ENCODE measurements at places on chromosomes 5 and 9.
A peak's percentile ranks its signal among the peaks of the same experiment; 100 is the strongest.

DNA sequence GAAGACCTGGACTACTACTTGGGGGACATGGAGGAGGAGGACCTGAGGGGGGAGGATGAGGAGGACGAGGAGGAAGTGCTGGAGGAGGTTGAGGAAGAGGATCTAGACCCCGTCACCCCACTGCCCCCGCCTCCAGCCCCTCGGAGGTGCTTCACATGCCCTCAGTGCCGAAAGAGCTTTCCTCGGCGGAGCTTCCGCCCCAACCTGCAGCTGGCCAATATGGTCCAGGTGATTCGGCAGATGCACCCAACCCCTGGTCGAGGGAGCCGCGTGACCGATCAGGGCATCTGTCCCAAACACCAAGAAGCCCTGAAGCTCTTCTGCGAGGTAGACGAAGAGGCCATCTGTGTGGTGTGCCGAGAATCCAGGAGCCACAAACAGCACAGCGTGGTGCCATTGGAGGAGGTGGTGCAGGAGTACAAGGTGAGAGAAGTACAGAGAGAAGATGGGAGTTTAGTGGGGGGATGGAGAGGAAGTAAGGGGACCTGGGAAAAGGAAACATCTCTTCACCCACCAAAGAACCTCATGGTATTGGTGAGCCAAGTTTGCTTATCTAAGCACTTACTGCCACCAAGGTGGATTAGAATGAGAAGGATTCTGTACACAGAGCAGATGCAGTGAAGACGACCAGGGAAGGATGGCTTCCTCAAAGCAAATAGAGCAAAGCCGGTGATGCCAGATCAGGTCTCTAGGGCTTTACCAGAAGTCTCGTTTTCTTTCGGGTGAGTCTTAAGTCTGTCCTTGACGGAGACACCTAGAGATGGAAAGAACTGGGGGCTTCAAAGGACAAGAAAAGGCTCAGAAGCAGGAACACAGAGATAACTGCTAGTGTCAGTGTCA lies 1.5 kb downstream of the TRIM41 start:
- DNase-seq: peak; percentile 45

GRCh38 chr5:109739741-109740728 lies 50.3 kb downstream of the MAN2A1 start:
- no peak for DNase-seq

DNA sequence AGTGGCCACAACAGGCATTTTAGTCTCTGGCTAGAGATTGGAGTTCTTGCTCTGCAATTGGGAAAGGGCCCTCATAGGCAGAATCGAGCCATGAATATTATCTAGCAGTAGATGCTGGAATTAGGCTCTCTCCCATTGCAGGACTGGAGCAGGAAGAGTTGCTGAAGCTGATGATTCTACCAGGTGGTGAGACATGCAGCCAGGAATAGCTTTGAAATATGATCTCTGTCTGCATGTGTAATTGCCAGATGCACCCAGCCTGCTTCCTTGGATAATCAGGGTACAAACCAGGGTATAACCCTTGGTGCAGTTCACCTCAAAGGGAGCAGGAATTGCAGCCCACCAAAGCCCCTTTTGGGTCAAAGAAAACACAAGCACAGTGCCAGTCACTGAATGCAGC lies 211.4 kb upstream of the FTMT start:
- no peak for DNase-seq

GRCh38 chr5:134003817-134004625 lies 754 bp downstream of the VDAC1 start:
- peak; percentile 15 for DNase-seq

- no peak for DNase-seq
These were observed 55.3 kb upstream of the POU4F3 start for GRCh38 chr5:146283344-146283761.

DNA sequence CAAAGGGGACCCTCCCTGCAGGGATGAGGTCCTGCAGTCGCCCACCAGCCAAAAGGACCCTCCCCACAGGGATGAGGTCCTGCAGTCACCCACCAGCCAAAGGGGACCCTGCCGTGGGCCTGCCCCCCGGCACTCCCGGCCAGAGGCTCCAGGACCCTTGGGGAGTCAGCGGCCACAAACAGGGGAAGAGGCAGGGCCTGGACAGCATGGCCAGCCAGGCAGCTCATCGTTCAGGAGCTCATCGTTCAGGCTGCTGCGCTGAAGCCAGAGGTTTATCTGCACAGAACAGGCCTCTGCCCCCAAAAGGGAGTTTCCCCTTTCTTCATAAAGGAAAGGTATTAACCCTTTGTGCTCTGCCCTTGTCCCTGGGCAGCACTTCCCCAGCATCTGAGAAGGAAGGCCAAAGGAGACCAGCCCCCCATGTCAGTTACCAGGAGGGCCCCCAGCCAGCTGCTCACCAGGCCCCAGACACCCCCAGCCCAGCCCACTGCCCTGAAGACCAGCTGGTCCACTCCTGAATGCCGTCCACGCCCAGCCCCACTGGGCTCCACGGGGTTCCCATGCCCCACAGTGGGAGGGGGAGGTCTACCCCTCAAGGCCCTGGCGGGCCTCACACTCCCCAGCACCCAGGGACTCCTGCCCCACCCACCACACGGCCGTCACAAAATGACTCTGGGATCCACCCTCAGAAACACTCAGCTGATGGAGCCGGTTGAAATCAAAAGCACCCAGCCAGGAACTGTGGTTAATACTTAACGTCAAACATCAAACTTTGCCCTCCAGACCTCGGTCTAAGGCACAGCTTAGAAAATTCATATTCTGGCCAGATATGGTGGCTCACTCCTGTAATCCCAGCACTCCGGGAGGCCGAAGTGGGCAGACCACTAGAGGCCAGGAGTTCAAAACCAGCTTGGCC lies 6.3 kb downstream of the SLC12A7 start:
- DNase-seq: peak; percentile 72

- no peak for DNase-seq
These were observed 34.6 kb upstream of the CCL21 start for GRCh38 chr9:34744295-34745221.

GRCh38 chr9:123996731-123997421 lies 14.7 kb upstream of the LHX2 start:
- DNase-seq: no peak

DNA sequence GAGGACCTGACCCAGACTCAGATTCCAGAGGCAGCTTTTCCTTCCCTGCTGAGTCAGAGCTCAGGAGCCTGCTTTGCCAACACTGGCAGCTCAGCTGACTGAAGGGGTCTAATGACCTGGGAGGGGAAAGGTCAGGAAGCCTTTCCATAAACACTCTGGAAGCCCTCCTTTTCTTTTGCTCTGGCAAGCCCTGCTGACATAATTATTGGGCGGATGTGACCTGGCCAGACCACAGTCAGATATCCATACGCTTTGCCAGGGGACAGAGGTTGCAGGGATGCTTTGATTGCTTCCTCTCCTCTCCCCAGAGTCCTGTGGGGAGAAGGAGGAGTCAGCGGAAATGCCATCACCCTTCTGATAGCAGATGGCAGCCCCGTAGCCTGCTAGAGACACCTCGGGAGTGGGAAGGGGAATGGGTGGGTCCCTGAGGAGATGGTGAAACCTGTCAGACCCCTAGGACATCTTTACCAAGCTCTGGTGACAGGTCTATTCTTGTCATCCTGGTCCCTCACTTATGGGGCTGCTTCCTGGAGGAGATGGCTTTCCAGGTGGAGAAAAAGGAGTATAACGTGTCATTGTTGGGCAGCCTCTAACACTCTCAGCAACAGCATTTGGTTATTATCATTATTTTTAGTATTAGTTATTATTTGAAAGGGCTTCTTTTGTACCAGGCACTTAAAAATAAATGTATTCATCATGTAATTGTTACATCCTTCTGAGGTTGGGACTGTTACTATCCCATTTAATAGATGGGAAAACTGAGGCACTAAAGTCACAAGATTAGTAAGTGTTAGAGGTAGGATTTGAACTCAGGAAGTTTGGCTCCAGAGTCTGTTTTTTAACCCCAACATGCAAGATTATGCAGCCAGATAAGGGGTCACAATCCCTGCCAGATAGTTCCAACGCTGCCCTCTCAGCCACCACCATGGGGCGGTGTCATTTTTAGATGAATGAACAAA lies 11.6 kb downstream of the COL27A1 start:
- no peak for DNase-seq

- no peak for DNase-seq
These were observed 16.1 kb downstream of the AHRR start for GRCh38 chr5:337563-338130.

DNA sequence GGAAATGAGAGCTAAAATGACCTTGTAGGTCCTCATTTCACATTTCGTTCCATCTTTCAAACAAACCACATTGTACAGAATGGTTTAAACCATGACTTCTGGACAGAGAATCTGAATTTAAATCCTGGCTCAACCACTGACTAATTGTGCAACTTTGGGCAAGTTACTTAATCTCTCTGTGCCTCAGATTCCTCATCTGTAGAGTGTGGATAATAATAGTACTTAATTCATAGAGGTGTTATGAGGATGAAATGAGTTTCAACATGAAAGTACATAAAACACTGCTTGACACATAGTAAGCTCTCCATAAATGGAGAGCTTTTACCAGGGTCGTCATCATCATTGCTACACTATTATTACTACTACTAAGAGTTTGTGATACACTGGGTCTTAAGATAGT lies 46.3 kb upstream of the FOXE1 start:
- no peak for DNase-seq

DNA sequence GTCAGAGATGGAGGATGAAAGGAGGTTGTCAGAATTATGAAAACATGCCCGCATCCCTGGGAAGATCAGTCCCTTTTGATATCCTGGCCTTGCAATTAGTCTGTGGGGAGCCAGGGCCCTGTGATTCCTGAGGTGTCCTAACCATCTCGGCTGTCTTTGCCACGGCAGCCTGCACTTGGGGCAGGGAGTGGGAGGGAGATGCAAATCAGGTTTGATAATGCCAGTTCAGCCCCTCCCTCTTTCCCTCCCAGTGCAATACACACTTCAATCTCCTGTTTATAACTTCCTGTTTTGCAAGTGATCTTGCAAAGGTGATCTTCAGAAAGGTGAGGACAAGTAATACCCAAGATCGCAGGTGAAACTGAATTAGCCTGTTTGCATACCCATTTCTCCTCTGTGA lies 114.0 kb upstream of the ALDH1B1 start:
- no peak for DNase-seq

- no peak for DNase-seq
These were observed 66.6 kb downstream of the DEPDC1B start for GRCh38 chr5:60633341-60633740.

GRCh38 chr5:144421411-144421810 lies 250.7 kb downstream of the KCTD16 start:
- DNase-seq: no peak

GRCh38 chr5:109053995-109054417 lies 306.3 kb downstream of the FER start:
- no peak for DNase-seq

GRCh38 chr5:159504857-159505304 lies 174.6 kb upstream of the IL12B start:
- DNase-seq: no peak

DNA sequence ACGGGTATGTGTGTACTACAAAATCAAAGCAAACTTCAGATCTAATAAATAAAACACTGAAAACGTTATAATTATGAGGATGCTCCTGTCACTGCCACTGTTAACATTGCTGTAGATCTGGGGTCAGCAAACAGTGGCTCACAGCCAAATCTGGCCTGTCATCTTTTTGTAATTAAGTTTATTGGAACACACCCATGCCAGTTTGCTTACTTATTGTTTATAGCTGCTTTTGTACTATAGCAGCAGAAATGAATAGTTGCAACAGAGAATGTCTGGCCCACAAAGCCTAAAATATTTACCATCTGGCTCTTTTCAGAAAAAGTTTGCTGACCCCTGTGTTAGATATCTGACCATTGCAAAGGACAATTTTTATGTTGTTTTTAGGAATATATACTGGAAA lies 32.1 kb downstream of the PRRC1 start:
- no peak for DNase-seq

DNA sequence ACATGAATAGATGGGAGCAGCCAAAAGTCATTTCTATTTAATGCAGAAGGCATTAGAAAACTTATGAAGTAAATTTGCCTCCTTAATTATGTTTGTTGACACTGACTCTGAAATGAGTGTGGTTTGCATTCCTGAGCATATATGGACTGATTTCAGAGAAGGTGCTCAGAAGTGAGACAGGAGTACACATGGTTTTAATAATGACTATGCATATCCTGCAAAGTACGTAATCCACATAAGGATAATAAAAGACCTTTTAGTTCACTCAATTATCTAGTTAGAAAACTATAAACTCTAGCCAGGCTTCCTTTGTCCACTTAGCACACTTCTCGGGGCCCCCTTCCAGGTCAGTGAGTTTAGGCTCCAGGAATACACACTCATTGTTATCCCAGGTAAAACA lies 75.7 kb upstream of the SNX2 start:
- DNase-seq: no peak

All from T-helper 17 cell (primary cell).